ENCODE measurements at places on chromosomes 2 and 18. TPM values are rescaled to one million over a fixed set of nuclear protein-coding genes. Genes with fewer than 3 reads are reported as not detected.

DNA sequence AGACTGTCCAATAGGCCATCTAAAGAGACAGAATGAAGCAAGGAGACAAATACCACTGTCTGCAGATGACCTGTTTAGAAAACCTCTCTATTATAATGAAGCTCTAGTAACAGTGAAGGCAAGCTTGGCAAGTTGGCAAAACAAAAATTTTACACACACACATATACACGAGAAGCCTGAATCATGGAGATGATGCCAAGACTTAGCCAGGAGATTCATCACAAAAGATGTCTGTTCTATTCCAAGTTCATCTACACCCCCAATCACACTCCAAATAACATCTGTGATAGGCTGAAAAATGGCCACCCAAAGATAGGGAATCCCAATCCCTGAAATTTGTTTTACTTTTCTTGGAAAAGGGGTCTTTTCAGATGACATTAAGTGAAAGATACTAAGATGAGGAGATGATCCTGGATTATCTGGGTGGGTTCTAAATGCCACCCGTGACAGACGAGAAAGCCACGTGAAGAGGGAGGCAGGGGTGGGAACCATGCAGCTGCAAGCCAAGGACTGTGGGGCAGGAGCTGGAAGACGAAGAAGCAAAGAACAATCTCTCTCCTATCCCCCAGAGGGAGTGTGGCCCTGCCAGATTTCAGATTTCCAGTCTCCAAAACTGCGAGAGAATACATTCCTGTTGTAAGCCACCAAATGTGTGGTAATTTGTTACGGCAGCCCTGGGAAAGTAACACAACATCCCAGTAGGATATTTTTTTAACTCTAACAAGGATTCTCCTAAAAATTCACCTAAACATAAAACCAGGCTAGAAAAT is 20.0 kb downstream of the HDLBP start:
- no peak for DNase-seq

GRCh38 chr2:231362555-231363184 is 32.8 kb upstream of the B3GNT7 start:
- no peak for DNase-seq

- DNase-seq, result no peak
Observed at GRCh38 chr2:127953128-127953718, 67.5 kb upstream of the AMMECR1L start.

The FSHR gene
- total RNA-seq, result not detected

The CHRND gene
- total RNA-seq, result not detected

The FAM110C gene
- total RNA-seq, result 0.16 TPM
